CD4-positive, alpha-beta T cell treated with Interleukin-12 subunit alpha and Interleukin-12 subunit beta, for 1 hour (primary cell): ENCODE measurements at places on chromosomes 1 and 21.
A peak's percentile ranks its signal among the peaks of the same experiment; 100 is the strongest.

DNA sequence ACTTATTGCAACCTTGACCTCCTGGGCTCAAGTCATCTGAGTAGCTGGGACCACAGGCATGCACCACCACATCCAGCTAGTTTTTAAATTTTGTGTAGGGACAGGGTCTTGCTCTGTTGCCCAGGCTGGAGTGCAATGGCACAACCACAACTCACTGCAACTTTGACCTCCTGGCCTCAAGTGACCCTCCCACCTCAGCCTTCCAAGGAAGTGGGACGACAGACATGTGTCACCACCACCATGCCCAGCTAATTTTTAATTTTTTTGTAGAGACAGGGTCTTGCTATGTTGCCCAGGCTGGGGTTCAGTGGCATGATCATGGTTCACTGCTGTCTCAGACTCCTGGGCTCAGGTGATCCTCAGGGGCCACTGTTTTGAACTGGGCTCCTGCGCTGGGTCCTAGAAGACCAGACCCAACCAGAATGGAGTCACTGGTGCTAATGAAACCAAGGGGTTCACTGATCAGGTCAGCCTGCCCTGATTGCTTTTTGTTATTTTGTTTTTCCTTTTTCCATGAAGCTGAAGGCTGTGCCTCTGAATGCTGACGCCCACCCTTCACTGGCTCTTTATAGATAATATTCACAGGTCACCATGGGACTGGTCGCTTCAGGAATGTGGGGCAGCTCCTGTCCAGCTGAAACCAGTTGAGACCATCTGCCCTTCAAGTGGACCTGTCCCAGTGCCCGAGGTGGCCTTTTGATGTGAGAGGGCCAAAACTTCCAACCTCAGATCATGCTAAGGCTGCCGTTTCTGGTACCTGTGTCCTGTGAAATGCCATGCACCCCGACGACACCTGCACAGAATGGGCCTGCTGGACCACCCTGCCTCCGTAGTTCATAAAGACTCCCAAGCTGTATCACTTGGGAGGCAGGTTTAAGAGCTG is 4.9 kb downstream of the TRIM17 start:
- no peak for DNase-seq

DNA sequence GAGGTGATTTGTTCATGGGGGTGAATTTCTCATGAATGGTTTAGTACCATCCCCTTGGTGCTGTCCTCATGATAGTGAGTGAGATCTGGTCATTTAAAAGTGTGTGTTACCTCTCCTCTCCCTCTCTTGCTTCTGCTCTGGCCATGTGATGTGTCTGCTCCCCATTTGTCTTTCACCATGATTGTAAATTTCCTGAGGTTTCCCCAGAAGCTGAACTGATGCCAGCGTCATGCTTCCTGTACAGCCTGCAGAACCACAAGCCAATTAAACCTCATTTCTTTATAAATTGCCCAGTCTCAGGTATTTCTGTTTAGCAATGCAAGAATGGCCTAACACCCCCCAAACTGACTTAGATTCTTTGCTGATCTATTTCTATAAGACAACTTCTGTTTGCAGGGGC is 249.4 kb upstream of the B3GALT2 start:
- DNase-seq = no peak

DNA sequence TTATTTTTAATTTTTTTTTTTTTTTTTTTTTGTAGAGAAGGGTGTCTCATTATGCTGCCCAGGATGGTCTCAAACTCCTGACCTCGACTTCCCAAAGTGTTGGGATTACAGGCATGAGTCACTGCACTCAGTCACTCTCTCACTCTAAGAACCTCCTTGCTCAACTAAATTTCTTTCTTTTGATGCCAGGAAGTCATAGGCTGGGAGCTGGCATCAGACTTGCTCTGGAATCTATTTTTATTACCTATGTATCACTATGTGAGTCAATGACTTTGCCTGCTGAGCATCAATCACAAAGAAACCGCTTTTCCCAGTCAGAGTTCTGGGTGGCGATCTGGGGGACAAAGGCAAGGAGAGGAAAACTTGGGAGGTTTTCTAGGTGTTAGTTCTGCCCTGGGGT is 35.5 kb upstream of the PARP1 start:
- DNase-seq = no peak

DNA sequence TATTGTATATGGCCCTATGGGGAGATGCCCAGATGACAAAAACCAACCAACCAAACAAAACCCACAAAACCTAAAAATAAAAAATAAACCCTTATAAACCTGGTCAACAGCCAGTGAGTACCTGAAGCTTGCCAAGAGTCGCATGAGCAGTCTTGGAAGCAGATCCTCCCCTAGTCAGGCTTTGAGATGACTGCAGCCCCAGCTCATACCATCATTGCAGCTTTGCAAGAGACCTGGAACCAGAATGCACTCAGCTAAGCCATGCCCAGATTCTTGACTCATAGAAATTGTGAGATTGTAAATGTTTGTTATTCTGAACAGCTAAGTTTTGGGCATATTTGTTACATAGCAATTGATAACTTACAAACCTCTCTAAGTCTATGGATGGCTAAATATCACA is 326.8 kb downstream of the HLX start:
- no peak for DNase-seq

DNA sequence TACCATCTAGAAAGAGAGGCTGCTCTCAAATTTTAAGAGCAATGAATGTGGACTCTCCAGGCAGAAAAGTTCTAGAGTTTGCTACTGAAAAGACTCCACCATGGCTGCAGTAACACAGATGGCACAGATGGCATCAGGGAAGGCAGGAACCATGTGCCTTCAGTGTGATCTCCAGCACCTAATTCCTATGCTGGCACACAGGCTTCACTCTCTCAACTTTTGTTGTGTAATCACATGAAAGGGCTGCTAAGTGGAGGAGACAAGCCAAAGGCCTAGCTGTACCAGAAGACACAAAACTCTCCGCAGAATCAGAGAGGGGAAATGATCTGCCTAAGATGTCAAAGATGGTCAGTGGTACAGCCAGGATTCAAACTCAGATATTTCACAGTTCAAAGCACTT is 31.1 kb downstream of the ERI3 start:
- no peak for DNase-seq

GRCh38 chr1:234607109-234608024 is 2.6 kb downstream of the IRF2BP2 start:
- DNase-seq = peak; percentile 51

DNA sequence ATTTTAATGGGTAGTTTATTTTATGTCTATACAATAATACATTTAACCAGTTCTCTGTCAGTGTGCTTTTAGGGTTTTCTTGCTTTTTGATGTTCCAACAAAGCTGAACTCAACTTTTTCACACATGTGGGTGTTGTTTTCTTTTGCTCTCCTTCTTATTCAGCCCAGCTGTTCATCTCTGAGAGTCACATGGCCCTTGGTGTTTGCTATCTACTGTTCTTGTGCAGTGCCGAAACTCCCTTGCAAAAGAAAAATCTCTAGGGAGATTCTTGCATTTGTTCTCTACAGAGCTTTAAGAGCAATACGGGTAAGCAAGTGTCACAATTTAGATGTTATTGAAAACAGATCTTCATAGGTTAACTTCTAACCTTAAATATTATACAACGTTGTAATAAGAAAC is 281.1 kb upstream of the CXADR start:
- DNase-seq = no peak

GRCh38 chr1:174017231-174017970 is 4.8 kb downstream of the RC3H1 start:
- DNase-seq = no peak

DNA sequence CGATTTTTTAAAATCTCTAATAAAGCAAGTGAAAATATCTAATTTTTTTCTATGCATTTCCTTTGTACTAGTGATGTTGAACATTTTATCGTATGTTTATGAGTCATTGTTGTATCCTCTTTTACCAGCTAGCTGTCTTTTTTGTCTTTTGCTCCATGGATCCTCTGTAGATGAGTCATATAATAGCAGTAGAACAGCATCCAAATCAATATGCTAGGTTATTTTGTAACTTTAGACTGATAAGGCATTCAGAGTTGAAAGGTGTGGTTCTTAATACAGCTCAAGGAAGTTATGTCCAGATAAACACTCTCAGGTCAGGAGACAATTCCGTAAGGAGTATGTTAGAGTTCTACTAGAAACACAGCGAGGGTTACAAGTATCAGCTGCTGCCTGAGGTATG is 31.9 kb downstream of the MAP10 start:
- no peak for DNase-seq

- DNase-seq = no peak
Observed at GRCh38 chr1:232143315-232143886, 486.5 kb downstream of the SIPA1L2 start.

DNA sequence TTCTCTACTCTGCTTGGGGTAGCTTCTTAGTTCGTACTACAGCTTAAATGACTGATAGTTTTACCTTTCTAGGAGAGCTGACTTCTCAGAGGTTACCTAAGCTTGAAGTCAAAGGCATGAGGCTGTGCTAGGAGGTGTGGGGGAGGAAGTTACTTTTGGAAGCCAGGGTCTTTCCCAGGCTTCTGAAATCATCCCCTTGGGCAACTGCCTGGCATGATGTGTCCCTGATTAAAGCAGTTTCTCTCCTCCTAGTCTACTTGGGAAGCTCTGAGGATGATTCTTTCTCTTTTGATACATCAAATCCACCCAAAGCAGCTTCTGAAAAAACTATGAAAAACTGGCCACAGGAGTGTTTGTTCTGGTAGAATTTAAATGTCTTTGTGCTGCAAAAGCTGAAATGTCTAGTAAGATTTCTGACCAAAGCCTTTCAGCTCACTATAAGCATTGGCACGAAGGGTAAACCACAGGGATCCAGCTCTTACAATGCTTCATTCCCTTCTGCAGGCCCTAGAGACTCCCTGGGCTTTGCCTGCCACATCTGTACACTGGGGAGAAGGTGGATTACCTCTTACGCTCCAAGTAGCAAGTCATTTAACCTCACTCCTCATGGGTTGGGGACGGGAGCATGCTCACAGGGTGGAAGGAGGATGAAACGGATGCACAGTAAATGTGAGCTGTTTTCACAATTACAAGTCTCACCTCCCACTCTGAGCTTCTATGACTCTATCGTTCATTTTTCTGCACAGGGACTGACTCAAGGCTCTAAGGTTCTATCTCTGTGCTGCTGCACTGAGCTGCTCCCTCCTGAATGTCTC is 59.6 kb downstream of the RUNX1 start:
- no peak for DNase-seq

GRCh38 chr21:27047658-27048314 is 80.9 kb upstream of the ADAMTS5 start:
- no peak for DNase-seq

DNA sequence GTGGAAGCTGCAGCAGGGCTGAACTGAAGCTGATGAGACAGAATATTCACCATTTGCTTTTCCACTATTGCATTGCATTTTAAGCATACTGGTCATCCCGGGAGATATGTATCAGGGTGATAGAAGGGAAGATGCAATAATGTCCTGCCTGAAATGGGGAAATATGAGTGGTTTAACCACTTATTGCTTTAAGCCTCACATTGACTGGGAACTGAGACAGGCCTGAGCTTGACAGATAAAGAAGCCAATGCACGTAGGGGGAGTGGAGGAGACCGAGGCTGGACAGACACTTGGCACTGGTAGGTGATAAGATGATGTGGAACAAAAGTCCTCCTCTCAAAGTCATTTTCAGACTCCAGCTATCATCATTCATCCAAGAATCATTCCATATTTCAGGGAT is 911.7 kb upstream of the NCAM2 start:
- DNase-seq = no peak

- peak; percentile 13 for DNase-seq
Observed at GRCh38 chr1:166974647-166975345, 544 bp downstream of the ILDR2 start.

DNA sequence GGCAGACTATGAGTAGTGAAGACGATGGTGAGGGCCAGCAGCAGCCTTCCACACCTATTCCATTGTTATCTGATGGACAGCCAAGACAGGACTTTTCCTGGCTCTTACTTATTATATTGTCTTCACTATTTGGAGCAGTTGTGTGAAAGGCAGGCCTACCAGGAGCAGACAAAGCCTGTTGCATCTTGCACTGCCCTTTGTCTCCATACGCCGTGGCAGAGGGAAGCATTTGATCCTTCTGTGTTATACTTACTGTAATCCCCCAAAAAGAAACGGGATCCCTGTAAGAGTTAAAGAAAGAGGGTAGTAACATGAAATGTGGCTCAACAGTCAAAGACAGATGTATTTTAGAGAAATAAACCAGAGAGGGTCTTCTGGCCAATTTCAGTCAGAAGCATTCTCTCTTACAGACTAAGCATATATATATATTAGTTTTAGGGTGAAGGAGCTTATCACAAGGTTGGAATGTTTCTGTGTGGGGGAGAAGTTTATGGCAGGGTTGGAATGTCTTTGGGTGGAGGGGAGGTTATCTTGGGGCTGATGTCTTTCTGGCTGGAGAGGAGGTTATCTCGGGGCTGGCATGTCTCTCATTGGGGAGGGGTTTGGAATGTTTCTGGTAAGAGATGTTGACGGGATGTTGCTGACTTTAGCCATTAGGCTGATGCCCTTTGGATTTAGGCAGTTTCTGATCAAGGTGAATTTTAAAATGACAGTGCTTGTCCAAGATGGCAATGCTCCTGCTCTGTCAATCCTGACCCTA is 23.4 kb upstream of the HSD3B1 start:
- no peak for DNase-seq

- DNase-seq = no peak
Observed at GRCh38 chr1:93813076-93813475, 65.9 kb downstream of the DNTTIP2 start.

- DNase-seq = no peak
Observed at GRCh38 chr1:42000766-42001165, 82.0 kb upstream of the HIVEP3 start.

DNA sequence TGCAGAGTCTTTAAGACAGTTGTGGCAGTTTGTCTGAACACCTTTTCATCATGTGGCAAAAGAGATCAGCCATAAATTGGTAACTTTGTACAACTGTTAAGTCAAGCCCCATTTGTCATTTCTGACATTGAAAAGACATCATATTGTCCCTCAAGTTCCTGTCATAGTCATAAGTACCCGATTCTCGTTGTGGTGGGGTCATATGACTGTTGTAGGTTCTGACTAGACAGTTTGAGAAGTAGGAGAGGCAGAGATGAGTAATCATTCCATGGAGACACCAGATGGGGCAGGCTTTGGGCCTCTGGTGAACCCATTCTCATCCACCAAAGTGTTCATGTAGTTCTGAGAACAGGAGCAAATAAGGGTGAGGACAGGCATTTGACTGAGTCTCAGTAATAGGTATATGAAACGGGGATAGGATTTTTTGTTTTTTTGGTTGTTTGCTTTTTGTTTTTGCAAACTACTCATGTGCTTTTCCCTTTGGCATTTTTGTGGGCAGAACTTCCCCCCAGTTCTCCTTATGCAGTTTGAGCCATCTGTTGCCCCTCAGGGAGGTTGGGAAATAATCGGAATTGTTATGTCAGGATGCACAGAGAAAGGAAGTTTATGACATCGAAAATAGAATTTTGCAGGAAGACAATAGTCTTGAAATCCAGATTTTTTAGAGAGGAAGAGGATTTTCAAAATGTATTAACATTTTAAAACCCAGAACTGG is 86.9 kb upstream of the KCNE2 start:
- no peak for DNase-seq

GRCh38 chr1:26856604-26857469 is 6.1 kb upstream of the SFN start:
- no peak for DNase-seq

- no peak for DNase-seq
Observed at GRCh38 chr1:33374336-33375105, 53.6 kb upstream of the A3GALT2 start.

GRCh38 chr21:17900990-17901385 is 81.8 kb upstream of the C21orf91 start:
- no peak for DNase-seq
